Activated CD4-positive, alpha-beta T cell treated with anti-CD3 and anti-CD28 coated beads, Interleukin-2, amount 50 U/mL, for 4 hours (primary cell): ENCODE measurements at places on chromosomes 4 and X.

DNA sequence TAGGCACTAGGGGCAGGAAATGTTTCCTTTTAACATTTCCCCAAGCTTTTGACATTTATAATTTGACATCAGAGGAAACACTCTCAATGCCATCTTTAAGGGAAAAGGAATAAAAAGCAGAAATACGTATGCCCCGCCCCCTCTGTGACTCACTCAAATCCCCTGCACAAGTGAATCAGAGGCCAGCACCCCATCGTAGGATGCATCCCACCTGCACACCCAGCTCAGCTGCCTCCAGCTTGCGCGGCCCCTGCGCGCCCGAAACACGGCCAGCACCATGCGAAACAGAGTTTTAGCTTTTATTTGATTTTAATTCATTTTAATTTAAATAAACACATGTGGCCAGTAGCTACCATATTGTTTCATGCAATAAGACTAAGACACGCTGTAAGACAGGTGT is 29.5 kb downstream of the ABLIM2 start:
- no peak for DNase-seq

GRCh38 chr4:40190465-40190864 is 6.4 kb upstream of the RHOH start:
- DNase-seq = no peak

GRCh38 chr4:187715466-187715865 is 280.1 kb upstream of the ZFP42 start:
- DNase-seq = no peak

GRCh38 chrX:19446397-19446796 is 68.9 kb downstream of the MAP3K15 start:
- DNase-seq = no peak

DNA sequence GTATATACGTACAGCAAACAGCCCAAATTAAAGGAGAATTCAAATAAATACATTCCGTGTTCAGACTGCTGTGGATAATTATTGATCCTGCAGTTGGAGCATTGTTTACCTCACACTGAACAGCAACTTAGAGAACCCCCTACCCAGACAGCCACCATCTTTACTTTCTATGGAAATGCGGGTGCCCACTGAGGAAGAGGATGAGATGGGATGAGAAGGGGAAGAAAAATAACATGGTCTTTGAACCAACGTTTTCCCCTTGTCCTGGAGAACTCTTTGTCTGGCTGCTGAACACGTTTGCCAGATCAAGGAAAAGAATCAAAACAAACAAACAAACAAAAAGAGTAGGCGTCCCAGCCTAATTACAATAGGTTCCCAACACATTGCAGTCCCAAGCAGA is 1.5 kb downstream of the TSPAN5 start:
- no peak for DNase-seq
